Epithelial cell of proximal tubule (primary cell): ENCODE measurements at places on chromosomes 3 and 15.
A peak's percentile ranks its signal among the peaks of the same experiment; 100 is the strongest.

- DNase-seq = no peak
These were observed 93.7 kb downstream of the ADAMTS9 start for GRCh38 chr3:64594134-64594533.

GRCh38 chr3:55190331-55190730, 262.5 kb upstream of the LRTM1 start:
- DNase-seq = no peak

DNA sequence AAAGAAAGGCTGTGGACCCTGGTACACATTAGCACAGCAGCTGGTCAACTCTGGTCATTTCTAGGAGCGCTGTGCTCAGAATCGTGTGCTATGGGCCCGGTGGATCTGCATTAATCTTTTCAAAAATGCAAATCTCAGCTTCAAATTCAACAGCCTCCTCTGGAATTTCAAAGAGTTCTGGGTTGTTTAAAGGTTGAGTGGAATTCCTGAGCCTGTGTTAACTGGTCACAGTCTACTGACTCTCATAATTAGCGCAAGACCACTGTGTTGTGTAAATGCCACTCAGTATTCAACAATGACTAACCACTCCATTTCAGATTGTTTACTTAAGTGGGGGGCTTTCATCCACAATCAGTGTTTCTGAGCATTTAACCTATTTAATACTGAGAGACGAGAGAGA, 2.7 kb upstream of the ARNT2 start:
- DNase-seq = peak; percentile 66

GRCh38 chr15:52496776-52497470, 31.8 kb downstream of the MYO5A start:
- DNase-seq = peak; percentile 39

- DNase-seq = no peak
These were observed 7.4 kb downstream of the EPHA3 start for GRCh38 chr3:89114841-89115223.

DNA sequence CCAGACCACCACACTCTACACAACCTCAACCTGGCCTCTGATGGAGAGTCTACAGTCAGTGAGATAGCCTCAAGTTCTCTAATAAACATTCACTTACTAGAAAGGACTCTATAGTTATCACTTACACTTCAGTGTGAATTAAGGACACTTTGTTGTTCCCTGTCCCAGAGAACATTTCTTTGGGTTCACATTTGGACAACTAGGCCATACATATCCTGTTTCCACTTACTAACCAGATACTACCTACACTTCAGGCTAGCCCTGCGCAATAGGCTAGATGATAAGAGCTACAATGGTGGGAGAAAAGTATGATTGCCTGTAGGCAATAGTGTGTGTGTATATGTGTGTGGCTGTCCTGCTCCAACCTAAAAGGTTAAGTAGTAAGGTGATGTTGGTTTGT, 72.7 kb downstream of the TP63 start:
- DNase-seq = no peak

- DNase-seq = peak; percentile 83
These were observed 37.4 kb upstream of the LDHAL6B start for GRCh38 chr15:59169251-59169708.

- no peak for DNase-seq
These were observed 264.4 kb upstream of the NR2F2 start for GRCh38 chr15:96066126-96066525.

DNA sequence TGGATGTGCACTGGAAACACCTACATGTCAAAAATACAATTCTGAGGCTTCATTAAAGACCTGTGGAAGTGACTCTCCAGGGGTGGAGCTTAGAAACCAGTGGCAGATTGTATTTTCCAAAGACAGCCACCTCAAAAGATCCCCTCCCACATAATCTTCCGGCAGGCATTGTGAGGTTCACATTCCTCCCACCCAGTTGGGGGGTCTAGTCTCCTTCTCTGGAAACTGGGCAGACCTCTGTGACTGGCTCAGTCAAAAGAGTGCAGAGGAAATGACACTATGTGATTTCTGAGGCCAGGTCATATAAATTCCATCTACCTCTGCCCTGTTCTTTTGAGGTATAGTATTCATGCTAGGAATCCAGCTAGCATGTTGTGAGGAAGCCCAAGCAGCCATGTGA, 1.9 kb upstream of the CFAP92 start:
- DNase-seq = no peak

- DNase-seq = no peak
These were observed 185.7 kb upstream of the TOPAZ1 start for GRCh38 chr3:44055951-44056350.

GRCh38 chr3:180282386-180282785, 245.6 kb upstream of the PEX5L start:
- DNase-seq = no peak

- DNase-seq = no peak
These were observed 165.2 kb downstream of the OSBPL10 start for GRCh38 chr3:31815631-31816440.

GRCh38 chr15:38084289-38084688, 149.8 kb downstream of the TMCO5A start:
- DNase-seq = no peak

GRCh38 chr3:170642882-170643601, 57.2 kb upstream of the SLC7A14 start:
- DNase-seq = no peak
